ENCODE measurements at places on chromosomes 3 and 15. TPM values are rescaled to one million over a fixed set of nuclear protein-coding genes. Genes with fewer than 3 reads are reported as not detected.

DNA sequence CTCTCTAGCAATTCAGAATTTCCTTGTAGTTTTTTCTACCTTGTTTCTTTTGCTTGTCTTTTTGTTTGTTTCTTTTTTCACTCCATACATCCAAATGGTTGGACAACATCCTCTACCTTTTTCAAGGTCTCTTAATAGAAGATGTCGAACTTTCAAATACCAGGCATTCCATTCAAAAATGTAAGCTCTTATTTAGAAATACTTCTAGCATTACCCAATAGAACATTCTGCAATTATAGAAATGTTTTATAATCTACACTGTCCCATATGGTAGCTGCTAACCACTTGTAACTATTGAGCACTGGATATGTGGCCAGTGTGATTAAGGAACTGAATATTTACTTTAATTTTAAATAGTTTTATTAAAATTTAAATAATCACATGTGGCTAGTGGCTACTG, 196.2 kb upstream of the MRPL3 start:
- H3K36me3 ChIP-seq, result no peaks in the 10 kb centered on the region
- H3K27ac ChIP-seq, result no peak overlapping the region
- DNase-seq, result no peak
- peaks cover 6% of the 10 kb centered on the region for H3K27me3 ChIP-seq

DNA sequence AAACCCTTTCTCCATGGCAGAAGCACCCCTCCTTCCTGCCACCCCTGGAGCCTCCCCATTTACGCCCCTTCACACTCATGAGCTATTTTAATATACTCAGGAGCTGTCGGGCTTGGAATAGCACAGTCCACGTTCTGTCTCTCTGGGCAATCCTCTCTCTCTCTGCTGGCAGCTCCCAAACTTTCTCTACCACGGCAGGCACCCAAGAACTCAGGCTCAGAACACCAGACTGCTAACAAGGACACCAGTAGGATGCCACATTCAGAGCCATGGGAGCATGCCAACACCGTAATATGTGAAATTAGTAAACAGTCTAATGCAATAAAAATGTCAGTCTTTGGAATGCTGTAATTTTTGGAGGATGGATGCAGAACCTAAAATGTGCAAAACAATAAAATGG, 19.3 kb downstream of the TNFAIP8L3 start:
- no peaks in the 10 kb centered on the region for H3K36me3 ChIP-seq
- DNase-seq, result no peak

- H3K4me1 ChIP-seq, result no peaks in the 10 kb centered on the region
- peaks cover 3% of the 10 kb centered on the region for H3K27me3 ChIP-seq
- H3K27ac ChIP-seq, result no peak overlapping the region
- no peaks in the 10 kb centered on the region for H3K36me3 ChIP-seq
- DNase-seq, result no peak
Measured at GRCh38 chr15:93705753-93706455, 525.5 kb upstream of the MCTP2 start.

DNA sequence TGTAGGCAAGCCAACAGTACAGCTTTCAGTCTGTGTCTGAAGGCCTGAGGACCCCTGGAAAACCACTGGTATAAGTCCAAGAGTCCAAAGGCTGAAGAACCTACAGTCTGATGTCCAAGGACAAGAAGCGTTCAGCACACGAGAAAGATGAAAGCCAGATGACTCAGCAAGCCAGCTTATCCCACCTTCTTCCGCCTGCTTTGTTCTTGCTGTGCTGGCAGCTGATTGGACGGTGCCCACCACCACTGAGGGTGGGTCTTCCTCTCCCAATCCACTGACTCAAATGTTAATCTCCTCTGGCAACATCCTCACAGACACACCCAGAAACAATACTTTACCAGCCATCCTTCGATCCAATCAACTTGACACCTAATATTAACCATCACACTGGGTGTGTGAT, 59.0 kb upstream of the PDZRN3 start:
- no peak overlapping the region for H3K4me3 ChIP-seq
- DNase-seq, result no peak
- H3K27ac ChIP-seq, result no peak overlapping the region
- no peaks in the 10 kb centered on the region for H3K27me3 ChIP-seq

- no peak overlapping the region for H3K27ac ChIP-seq
- DNase-seq, result no peak
- no peaks in the 10 kb centered on the region for H3K4me1 ChIP-seq
Measured at GRCh38 chr3:25153561-25153960, 274.5 kb upstream of the RARB start.

- no peak overlapping the region for H3K4me3 ChIP-seq
- no peaks in the 10 kb centered on the region for H3K4me1 ChIP-seq
- peaks cover 13% of the 10 kb centered on the region for H3K27me3 ChIP-seq
- peak; percentile 7 for DNase-seq
- H3K27ac ChIP-seq, result no peak overlapping the region
Measured at GRCh38 chr3:81910244-81910852, 148.9 kb upstream of the GBE1 start.

GRCh38 chr3:48433472-48434118, 3.7 kb upstream of the PLXNB1 start:
- H3K4me3 ChIP-seq, result no peak overlapping the region
- H3K36me3 ChIP-seq, result peaks cover 18% of the 10 kb centered on the region
- no peak overlapping the region for H3K27ac ChIP-seq
- H3K27me3 ChIP-seq, result no peaks in the 10 kb centered on the region
- no peak for DNase-seq

DNA sequence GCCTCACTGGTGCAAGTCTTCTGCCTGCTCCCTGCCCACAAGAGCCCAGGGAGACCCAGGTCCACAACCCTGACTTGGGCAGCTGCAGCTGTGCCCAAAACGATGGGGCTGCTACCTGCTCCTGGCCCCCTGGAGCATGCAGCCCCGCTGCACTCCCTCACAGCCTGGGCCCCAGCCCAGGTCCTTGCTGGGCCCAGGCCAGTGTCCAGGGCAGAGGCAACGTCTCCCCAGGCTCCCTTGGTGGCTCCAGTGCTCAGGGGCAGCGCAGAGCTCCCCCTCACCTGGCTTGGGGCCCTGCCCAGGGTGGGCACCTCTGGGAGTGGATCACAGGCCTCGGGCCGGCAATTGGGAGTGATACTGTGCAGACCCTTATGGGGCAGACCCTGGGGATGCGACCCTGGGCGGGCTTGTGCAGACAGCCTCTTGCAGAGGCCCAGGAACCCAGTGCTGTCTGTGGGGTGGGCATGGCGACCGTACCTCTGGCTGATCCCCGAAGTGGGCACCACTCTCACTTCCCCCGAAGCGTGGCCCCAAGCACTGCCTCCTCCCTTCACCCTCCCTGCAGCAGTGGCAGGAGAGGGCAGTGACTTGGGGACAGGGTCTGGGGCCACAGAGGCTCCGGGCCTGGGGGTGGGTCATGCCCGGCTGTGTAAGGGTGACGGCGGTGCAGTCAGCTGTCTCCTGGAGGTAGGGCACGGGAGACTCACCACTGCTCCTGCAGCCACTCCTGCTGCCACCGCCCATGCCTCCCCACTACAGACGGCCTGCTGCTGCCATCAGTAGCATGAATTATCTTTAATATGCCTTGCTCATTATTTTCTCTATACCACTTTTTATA, 255.9 kb downstream of the DOCK3 start:
- peaks cover 11% of the 10 kb centered on the region for H3K4me1 ChIP-seq
- no peak for DNase-seq
- H3K27ac ChIP-seq, result no peak overlapping the region
- H3K4me3 ChIP-seq, result no peak overlapping the region
- H3K27me3 ChIP-seq, result peaks cover 4% of the 10 kb centered on the region
- H3K36me3 ChIP-seq, result peaks cover 12% of the 10 kb centered on the region

- H3K4me3 ChIP-seq, result no peak overlapping the region
- H3K27ac ChIP-seq, result peak overlapping the region; percentile 32
- H3K36me3 ChIP-seq, result peaks cover 1% of the 10 kb centered on the region
- DNase-seq, result no peak
Measured at GRCh38 chr15:98669638-98670037, 21.3 kb downstream of the IGF1R start.

GRCh38 chr3:78761126-78761525, 1006.7 kb downstream of the ROBO1 start:
- no peak overlapping the region for H3K27ac ChIP-seq
- H3K27me3 ChIP-seq, result no peaks in the 10 kb centered on the region
- no peak for DNase-seq
- no peaks in the 10 kb centered on the region for H3K4me1 ChIP-seq
- H3K4me3 ChIP-seq, result no peak overlapping the region

DNA sequence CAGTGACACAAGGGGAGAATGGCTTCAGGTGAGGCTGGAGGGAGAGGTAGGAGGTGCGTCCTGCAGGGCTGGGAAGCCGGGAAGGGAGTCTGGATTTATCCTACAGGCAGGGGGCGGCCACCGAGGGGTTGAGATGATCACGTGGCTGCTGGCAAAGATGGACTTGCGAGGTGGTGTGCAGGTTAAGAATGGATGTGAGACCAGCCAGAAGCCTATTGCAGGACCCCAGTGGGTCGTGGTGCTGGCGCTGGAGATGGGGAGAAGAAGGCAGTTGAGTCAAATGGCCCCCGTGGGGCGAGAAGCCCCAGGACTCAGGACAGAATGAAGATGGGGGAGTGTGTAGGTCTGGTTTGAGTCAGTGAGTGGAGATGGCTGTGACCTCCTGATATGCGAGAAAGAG, 183.1 kb downstream of the FAM43A start:
- no peak overlapping the region for H3K27ac ChIP-seq
- H3K27me3 ChIP-seq, result peaks cover 11% of the 10 kb centered on the region
- no peak overlapping the region for H3K4me3 ChIP-seq
- H3K4me1 ChIP-seq, result no peaks in the 10 kb centered on the region
- DNase-seq, result no peak

GRCh38 chr15:99720533-99720932, 12.7 kb downstream of the LYSMD4 start:
- H3K4me1 ChIP-seq, result peaks cover 40% of the 10 kb centered on the region
- H3K27me3 ChIP-seq, result no peaks in the 10 kb centered on the region
- H3K27ac ChIP-seq, result peak overlapping the region; percentile 50
- H3K36me3 ChIP-seq, result no peaks in the 10 kb centered on the region
- peak overlapping the region; percentile 23 for H3K4me3 ChIP-seq

DNA sequence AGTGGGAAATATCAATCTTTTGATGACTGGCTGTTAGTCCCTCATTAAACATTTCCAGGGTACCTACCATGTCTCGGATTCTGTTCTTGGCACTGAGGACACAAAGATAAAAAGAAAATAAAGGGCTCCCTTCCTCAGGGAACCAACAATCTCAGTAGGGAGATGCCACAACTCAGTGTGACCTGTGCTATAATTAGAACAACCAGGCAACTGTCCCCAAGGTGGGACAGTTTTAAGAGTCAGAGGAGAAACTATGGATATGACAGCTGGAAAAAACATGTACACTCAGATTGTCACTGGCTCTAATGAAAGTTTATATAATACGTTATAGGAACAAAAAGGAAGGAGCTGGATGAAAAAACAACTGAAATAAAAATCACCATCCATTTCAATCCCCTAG, 23.3 kb upstream of the CMTM8 start:
- no peak overlapping the region for H3K27ac ChIP-seq
- H3K27me3 ChIP-seq, result no peaks in the 10 kb centered on the region
- no peak overlapping the region for H3K4me3 ChIP-seq
- DNase-seq, result no peak
- no peaks in the 10 kb centered on the region for H3K36me3 ChIP-seq

- no peak overlapping the region for H3K27ac ChIP-seq
- DNase-seq, result no peak
- no peak overlapping the region for H3K4me3 ChIP-seq
Measured at GRCh38 chr3:183797996-183798395, 27.4 kb downstream of the MAP6D1 start.

- H3K36me3 ChIP-seq, result no peaks in the 10 kb centered on the region
- H3K27me3 ChIP-seq, result peaks cover 8% of the 10 kb centered on the region
- H3K27ac ChIP-seq, result no peak within 1 kb of the TSS
- peaks cover 15% of the 10 kb centered on the region for H3K4me1 ChIP-seq
- no peak within 1 kb of the TSS for H3K4me3 ChIP-seq
Measured at GRCh38 chr3:50190936-50191660, at the start of gene GNAT1. GNAT1 (plus strand) TSS chr3:50191610; CDS start chr3:50191726, 116 bp downstream.

DNA sequence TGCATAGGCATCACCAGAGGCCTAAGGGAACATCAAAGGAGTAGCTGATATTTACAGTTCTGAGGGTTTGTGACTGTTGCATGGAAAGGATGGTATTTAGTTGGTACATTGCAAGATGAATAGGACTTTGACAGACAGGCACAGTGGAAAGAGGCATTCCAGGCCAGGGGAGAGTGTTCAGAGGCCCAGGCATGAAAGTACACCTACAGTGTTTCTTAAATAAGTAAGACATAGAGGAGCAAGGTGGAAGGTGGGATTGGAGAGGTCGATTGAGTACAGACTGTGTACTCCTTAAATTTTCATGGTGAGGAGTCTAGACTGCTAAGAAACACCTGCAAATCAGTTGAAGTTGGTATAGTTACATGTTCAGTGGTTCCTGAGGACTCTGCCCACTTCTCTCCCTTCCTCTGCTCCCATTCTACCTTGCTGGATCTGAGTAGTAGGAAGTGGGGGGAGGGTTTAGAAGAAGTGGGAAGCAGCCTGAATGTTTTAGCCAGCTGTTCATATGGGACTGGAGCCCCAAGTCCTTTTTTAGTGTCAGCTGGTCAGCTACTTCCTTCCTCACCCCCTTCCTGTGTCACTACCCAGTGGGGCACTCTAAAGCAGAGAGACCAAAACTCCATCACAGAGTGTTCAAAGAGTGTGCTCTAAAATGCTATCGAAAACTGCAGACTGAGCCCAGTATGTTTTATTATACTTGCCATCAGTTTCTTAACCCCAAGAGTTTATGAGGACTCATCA, 14.0 kb downstream of the KLHL18 start:
- H3K4me1 ChIP-seq, result peaks cover 28% of the 10 kb centered on the region
- no peaks in the 10 kb centered on the region for H3K27me3 ChIP-seq
- no peak overlapping the region for H3K4me3 ChIP-seq
- DNase-seq, result no peak
- no peak overlapping the region for H3K27ac ChIP-seq

The BCHE gene
- not detected for total RNA-seq

The TARS3 gene
- 6.9 TPM for total RNA-seq

The CLDN16 gene
- total RNA-seq, result not detected

The CHRM5 gene
- not detected for total RNA-seq

The ADAMTS9 gene
- total RNA-seq, result not detected

The FMN1 gene
- 0.12 TPM for total RNA-seq

The ABTB1 gene
- 13.5 TPM for total RNA-seq

The TF gene
- 0.07 TPM for total RNA-seq

The LMCD1 gene
- 0.81 TPM for total RNA-seq

The HDDC3 gene
- total RNA-seq, result 49.8 TPM

The GOLGA6L10 gene
- 1.4 TPM for total RNA-seq
